ENCODE measurements at places on chromosomes 2 and 18. TPM values are rescaled to one million over a fixed set of nuclear protein-coding genes. Genes with fewer than 3 reads are reported as not detected.

- DNase-seq, result peak; percentile 73
Observed at GRCh38 chr2:212227755-212228154, 310.8 kb downstream of the ERBB4 start.

GRCh38 chr18:47775961-47776360 is 154.5 kb downstream of the SMAD2 start:
- DNase-seq, result no peak

DNA sequence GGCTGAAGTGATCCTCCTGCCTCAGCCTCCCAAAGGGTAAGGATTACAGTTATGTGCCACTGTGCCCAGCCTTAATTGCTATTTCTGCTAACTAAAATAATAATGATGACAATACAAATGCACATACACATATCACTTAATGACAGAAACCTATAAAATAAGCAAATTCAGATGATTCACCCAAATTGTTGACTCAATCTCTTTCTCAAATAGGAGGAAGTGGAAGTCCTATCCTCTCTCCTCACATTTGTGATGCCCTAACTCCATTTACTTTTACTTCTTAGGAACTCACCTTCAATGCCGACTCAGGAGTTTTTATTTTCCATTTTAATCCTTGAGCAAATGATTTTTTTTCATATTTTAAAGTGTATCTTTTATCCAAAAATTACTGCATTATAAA is 24.5 kb upstream of the RAPH1 start:
- no peak for DNase-seq

DNA sequence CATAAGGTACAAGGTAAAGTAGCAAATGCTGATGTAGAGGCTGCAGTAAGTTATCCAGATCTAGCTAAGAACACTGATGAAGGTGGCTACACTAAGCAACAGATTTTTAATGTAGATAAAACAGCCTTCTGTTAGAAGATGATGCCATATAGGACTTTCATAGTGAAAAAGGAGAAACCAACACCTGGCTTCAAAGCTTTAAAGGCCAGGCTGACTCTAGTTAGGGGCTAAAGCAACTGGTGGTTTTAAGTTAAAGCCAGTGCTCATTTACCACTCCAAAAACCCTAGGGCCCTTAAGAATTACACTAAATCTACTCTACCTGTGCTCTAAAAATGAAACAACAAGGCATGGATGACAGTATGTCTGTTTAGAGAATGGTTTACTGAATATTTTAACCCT is 131.0 kb downstream of the DNAH6 start:
- DNase-seq, result no peak

DNA sequence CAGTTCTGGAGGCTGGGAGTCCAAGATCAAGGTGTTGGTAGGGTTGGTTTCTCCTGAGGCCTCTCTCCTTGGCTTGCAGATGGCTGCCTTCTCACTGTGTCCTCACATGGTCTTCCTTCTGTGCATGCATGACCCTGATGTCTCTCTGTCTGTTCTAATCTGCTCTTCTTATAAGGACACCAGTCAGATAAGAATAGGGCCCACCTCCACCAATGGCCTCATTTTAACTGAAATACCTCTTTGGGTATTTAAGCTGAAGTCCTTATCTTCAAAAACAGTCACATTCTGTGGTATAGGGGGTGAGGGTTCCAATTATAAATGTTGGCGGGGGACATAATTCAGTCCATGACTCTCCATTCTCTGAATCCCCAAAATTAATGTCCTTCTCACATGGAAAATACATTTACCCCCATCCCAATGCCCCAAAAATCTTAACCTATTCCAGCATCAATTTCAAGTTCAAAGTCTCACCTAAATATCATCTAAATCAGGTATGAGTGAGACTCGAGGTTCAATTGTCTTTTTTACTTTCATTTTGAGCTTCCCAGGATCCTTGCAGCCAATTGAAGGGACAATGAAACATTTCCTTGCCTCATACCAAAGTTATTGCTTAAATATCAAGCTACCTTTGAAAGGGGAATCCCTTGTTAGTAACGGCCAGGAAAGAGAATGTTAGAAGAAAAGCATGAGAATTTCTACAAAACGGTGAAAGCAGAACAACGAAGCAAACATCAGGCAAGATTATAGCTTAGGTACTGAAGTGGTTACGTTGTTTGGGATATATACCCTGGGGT is 20.6 kb upstream of the CNOT11 start:
- no peak for DNase-seq

KIF5C gene
- total RNA-seq, result 2.3 TPM

VWC2L gene
- not detected for total RNA-seq

DNA sequence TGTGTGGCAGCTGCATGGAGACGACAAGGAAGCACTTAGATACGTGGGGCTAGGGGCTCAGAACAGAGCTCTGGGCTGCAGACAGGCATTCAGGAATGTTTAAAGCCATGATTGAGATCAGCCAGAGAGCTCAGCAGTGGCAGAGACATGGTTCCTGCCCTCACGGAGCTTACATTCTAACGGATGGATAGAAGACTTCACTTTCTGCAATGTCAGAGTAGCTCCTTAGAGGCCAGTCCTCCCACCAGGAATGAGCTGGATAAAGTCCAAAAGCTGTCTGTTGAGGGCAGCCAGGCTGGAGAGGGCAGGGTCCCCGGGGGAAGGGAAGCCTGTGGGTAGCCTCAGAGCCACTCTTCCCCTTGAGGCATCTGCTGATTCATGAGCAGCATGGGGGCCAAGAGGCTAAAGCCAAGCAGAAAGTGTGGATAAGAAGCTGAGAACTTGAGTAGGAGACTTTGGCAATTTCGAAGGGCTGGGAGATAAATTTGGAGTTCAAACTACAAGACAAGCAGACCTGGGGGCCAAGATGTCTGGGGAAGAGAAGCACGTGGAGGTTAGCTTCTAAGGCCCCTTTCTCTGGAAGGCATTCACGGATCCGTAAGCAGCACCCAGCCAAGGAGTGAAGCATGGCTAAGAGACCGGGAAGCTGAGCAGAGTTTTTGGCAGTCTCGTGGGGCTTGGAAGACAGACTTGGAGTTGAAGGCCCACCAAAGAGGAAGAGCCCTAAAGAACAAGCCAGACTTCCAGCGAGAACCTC is 9.7 kb upstream of the CIB4 start:
- peak; percentile 62 for DNase-seq

BMP10 gene
- total RNA-seq, result not detected

GRCh38 chr2:118122594-118123281 is 34.5 kb downstream of the INSIG2 start:
- DNase-seq, result no peak

GRCh38 chr18:42271647-42272414 is 316.8 kb downstream of the PIK3C3 start:
- DNase-seq, result no peak

DNA sequence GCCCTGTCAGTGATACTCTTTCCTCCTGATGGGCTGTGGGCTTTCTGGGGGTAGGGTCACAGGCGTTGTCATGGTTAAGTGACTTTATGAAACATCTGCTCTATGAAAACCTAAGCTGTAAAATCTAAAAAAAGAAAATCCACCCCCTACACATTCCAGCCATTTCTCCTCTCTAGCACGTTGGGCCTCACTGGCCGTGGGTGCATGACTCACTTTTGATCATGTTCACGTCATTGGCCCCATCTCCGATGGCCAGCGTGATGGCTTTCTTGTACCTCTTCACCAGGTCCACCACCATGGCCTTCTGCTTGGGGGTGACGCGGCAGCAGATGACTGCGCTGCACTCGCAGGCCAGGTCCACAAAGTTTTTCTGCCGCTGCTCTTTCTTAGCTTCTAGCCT is 39.3 kb upstream of the NARS1 start:
- DNase-seq, result no peak

POTEJ gene
- total RNA-seq, result not detected

DNA sequence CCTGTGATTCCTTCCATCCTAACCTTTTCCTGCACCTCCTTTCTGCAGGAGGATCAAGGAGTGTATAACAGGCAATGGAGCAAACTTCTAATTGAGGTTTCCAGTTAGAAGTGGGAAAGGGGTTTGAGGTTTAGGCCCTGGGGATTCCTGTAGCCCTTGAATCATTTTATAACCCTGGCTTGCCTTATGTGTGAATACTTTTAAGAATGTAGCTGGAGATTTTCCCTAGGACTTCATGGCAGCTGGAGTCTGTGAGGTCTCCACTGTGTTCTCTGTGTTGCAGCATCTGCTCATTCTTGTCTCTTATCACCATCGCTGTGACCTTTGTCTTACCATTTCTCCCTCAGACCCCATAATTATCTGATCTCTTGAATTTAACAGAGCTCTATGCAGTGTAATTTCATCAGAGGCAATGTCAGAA is 370.2 kb upstream of the SLC14A2 start:
- DNase-seq, result peak; percentile 76

DNA sequence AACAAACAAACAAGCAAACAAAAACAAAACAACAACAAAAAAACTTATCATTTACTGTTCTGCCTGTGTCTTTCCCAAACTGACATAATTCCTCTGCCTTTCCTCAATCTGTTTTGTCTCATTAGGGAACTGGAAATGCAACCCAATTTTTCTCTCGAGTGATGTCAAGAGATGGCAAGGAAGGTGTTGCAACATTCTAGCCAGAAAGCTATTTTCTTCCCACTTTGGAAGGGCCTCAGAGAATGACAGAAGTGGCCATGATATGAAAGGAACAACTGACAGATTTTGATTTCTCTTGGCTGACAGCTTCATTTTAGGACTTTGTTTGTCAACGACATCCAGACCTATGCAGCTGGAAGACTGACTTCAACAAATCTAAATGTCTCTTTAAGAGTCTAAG is 24.7 kb downstream of the RND3 start:
- peak; percentile 19 for DNase-seq

- no peak for DNase-seq
Observed at GRCh38 chr18:77078690-77079070, 53.9 kb downstream of the MBP start.

SAG gene
- not detected for total RNA-seq

DNA sequence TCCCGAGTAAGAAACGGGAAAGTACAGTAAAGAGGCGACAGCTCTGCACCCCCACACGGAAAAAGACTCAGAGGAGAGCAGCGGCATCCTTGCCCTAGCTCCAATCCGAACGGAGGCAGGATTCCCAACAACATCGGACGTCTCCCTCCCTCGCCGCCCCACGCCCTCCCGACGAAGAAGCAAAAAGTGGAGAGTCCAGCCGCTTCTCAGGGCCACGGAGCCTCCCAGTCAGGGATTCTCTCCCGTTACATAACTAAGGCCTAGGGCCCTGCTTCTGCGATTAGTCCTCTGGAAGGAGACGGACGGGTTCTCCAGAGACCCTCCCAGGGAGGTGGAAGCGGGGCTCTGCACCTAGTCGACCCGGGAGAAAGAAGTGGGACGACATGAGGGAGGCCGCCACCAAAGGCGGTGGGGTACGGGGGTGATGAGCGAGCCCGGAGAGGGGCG is 587 bp downstream of the SUMO1 start:
- DNase-seq, result peak; percentile 56

DNA sequence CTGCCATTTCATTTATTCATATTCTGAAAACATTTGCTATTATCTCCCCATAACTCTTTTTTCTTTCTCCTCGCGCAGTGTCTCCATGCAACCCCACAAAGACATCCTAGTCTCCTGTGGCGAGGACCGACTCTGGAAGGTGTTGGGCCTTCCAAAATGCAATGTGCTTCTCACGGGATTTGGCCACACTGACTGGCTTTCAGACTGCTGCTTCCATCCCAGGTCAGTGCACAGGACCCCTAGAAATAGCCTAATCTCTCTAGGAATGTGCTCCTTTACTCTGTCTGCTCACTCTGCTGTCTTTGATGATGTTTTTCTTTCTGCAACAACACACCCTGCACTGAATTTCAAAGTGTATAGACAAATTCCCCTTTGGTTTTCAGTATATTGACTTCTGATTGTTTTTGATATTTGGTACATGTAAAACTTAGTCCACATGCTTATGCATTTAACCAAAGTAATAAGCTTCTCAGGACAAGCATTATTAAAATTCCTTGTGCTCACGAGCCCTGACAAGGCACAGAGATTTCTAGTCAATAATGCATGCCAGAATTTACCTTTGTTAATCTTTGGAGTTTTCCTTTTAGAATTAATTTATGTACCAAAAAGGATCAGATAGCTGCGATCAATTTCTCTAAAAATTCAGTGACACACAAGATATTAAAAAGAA is 548.3 kb upstream of the VWC2L start:
- DNase-seq, result no peak

DNA sequence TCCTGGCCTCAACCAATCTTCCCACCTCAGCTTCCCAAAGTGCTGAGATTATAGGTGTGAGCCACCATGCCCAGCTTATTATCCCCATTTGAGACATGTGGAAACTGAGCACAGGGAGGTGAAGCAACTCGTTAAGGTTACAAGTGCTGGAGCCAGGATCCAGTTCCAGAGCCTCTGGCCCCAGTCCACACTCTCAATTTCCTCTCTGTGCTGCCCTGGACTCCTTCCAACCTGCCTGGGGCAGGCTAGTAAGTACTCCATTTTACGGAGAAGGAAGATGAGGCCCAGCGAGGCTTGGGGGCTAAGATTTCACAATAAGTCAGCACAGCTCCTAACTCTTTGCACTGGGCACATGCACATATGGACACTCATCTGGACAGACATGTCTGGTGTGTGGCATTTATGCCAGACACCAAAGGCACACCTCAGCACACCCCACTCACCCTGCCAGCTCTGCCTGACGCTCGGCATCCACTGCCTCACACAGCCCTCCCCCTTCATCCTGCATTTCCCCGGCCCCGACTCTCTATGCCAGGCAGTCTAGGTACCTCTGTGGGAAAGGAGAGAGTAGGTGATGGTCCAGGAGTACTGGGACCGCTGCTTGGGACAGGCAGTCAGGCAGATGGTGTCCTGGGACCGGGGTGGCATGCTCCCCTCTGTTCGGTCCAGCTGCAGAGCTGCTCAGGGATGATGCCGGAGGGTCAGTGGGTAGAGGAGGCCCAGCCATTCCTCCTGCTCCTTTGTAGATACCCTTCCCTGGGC is 20.5 kb downstream of the CFAP65 start:
- DNase-seq, result peak; percentile 13

DNA sequence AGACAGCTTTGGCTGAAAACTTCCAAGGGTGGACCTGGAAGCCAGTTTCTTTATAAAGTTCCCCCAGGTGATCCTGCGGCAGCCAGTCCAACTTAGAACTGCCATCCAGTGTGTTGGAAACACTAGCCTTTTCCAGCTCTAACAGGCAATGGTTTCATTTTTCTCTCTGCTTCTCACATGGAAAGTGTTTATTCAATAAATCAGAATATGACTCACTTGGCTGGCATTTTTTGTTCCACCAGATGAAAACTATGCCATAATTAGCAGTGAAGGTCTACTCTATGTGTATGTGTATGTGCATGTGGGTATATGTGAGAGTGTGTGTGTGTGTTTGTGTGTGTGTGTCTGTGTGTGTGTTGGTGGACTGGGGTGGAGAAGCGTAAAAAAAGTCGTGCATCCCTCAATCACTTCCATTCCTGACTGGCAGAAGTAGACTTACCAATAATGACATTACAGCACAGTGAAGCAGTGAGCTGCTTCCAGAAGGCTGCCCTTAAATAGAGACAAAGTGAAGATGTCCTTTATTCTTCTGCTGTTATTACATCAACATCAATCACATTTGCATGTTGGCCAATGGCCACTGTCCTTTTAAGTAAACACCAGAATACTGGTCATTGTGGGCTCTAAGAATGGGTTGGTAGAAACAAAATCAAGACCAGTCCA is 90.9 kb upstream of the SETBP1 start:
- peak; percentile 29 for DNase-seq

CNTNAP5 gene
- total RNA-seq, result 1.7 TPM

PRSS56 gene
- total RNA-seq, result 0.82 TPM

- no peak for DNase-seq
Observed at GRCh38 chr2:115481842-115482241, 1039.4 kb downstream of the DPP10 start.

EIPR1 gene
- 28.9 TPM for total RNA-seq

NTSR2 gene
- total RNA-seq, result not detected

- DNase-seq, result no peak
Observed at GRCh38 chr2:97991081-97991856, 4.5 kb downstream of the TMEM131 start.

LOXHD1 gene
- total RNA-seq, result 3.4 TPM

GRCh38 chr2:7648221-7648795 is 731.1 kb downstream of the RNF144A start:
- no peak for DNase-seq

All from tongue (tissue), 3 donors.